Activated CD8-positive, alpha-beta memory T cell treated with anti-CD3 and anti-CD28 coated beads, Interleukin-2, amount 50 U/mL, for 4 hours (primary cell): ENCODE measurements at places on chromosomes 16 and 17.

GRCh38 chr16:450385-450784 is 24.9 kb downstream of the RAB11FIP3 start:
- DNase-seq, result no peak

DNA sequence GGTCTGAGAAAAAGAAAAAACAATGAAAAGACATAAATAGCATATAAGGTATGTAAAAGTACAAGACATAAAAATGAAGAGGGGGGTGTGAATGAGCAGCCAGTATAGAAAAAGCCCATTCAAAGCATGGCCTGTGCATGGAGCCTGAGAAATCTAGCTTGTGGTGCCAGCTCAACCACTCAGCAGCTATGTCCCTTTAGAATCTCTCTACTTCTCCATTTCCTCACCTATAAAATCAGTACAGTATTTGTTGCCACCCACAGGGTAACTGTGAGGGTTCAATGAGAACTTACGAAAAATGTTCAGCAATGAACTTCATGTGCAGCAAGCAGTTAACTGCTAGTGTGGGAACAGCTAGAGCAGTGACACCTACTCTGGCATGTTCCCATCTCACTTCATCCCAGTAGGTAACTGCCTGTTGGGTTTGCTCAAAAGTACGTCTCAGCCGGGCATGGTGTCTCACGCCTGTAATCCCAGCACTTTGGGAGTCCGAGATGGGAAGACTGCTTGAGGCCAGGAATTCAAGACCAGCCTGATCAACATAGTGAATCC is 15.3 kb downstream of the CYTH1 start:
- DNase-seq, result no peak

DNA sequence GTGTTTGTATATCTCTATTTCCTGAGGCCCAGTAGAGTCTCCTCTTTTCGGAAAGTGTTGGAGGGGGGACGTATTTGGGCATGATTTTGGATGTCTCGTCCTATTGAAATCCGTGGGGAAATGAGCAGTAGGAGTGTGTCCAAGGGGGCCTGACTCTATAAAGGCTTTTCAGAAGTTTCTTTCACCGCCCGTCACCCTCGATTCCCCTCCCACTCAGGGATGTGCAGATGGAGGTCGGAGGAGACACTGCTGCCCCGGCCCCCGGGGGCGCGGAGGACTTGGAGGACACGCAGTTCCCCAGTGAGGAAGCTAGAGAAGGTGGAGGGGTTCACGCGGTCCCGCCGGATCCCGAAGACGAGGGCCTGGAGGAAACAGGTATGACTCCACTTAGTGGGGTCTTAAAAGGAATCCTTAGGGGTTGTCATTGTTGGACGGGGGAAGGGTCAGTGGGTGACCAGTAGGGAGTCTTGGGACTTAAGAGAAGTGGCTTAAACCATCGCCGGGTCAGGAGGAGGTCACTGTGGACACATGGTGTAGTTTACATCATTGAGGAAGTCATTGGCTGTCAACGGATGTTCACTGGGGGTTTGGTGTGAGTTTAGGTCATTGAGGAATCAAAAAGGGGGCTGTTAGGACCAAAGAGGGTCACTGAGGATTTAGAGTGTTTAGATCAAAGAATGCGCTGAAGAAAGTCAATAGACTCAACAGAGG is 424 bp downstream of the MON1B start:
- DNase-seq, result peak; percentile 37

DNA sequence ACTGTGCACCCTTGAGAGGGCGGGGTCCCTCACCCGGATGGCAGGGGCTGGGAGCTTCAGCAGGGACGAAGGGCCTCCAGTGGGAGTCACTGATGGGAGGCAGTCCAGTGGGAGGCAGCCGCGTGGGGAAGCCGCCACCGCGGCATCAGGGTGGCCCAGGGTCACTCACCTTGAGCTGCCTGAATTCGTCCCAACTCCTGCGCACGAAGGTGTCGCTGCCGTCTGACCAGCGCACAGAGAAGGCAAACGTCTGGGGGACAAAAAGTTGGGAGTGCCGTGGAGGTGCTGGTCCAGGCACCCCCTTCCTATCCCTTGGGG is 540 bp downstream of the NOXO1 start:
- DNase-seq, result no peak

- DNase-seq, result no peak
These were observed 124.8 kb downstream of the RGS9 start for GRCh38 chr17:65261682-65262636.

- DNase-seq, result no peak
These were observed 46.2 kb downstream of the MARCHF10 start for GRCh38 chr17:62761884-62762283.

DNA sequence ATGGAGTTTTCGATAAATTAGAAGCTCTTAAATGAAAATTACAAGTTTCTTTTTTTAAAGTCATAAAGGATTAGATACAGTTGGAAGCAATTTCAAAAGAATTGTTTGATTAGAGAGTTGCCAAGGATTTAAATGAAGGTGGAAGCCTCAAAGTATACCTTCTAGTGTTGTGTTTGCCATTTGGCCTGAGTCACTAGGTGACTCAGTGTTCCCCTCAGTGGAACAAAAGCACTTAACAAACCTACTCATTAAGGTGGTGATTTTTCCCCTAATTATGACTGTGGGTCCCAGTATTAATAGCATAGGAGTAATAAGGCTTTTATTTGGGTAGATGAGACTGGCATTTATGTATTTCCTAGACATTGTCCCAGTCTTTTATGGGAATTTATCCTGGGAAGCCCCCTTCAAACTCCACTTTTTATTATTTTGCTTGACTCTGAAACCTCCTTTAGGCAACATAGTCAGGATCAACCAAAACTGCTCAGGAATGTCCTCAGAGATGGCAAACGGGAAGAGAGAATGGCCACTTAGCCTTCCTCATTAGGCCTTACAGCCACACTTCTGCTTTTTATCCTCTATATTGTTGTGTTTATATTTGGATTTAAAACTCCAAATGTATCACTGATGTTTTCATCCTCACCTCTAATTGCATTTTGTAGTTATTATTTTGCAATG is 161.0 kb downstream of the FTO start:
- no peak for DNase-seq

DNA sequence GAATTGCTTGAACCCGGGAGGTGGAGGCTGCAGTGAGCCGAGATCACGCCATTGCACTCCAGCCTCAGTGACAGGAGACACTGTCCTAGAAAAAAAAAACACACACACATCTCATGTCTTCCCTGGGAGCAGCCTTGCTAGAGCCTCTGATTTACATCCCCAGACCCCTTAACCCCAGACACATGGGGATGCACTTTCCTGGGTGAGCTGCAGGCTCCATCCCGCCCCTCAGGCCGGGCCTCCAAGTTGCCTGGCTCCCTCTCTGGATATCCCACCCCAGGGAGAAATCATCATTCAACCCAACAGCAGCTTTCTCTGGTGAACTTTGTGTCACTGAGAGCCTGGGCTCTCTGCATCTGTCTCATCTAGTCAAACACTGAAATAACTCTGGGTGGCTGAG is 21.5 kb downstream of the SRL start:
- no peak for DNase-seq

- no peak for DNase-seq
These were observed 209.3 kb downstream of the FTO start for GRCh38 chr16:53913099-53913870.

GRCh38 chr17:42276359-42276608 is at the start of gene STAT5B:
STAT5B (minus strand) TSS chr17:42276391; CDS start chr17:42232127, 44,264 bp downstream.
- peak; percentile 69 for DNase-seq
